Caki2 (cell line): ENCODE measurements at places on chromosomes 13 and 19. TPM values are rescaled to one million over a fixed set of nuclear protein-coding genes. Genes with fewer than 3 reads are reported as not detected.

GRCh38 chr19:23099966-23100365, 16.9 kb upstream of the ZNF730 start:
- no peak for DNase-seq

The ATXN8OS gene
- total RNA-seq, result not detected in 2 replicates

DNA sequence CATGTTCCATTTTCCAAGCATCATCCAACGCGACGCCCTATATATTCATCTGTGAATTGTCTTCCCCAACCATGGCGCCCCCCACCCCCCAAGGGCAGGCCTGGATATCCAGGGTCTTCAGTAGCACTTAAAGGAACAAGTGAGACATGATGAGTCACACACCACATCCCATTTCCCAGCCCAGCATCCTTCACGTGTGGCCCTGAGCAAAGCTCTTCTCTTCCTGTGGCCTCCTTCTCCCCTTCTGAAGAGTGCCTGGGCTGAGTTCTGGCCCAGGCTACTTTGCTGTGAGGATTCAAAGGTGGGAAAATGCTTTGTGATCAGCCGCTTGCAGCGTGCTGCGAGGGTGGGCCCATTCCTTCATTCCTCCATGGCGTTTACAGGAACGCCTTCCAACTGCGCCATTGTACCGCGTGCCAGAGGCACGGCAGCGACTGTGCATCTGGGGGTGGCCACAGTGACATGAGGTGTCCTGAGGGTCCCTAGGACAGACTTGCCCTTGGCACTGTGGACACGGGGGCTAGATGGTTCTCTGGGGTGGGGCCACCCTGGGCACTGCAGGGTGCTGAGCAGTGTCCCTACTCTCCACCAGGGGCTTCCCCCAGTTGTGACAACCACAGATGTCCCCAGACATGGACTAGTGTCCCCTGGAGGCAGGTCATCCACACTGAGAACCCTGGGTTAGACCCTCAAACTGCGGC, 11.7 kb downstream of the PLIN4 start:
- peak; percentile 30 for DNase-seq

GRCh38 chr19:5714816-5715215, 5.1 kb downstream of the LONP1 start:
- no peak for DNase-seq

DNA sequence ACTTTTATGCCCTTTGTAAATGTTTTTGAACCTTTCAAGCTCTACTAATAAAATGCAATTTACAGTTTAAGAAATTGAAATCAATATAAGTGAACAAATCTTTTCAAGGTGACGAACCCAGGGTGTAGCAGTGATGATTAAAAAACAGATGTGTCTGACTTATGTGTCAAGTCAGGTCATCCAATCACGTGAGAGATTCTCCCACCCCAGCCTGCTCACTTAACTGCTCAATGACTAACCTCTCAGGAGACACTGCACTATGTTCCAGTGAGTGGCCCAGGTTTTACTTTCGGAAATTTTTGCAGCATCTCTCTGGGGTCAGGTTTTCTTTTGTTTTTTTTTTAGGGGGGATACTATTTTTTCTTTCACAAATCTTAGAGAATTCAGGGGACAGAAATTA, 60.7 kb downstream of the ZNF429 start:
- peak; percentile 21 for DNase-seq

The C19orf85 gene
- not detected in 2 replicates for total RNA-seq

DNA sequence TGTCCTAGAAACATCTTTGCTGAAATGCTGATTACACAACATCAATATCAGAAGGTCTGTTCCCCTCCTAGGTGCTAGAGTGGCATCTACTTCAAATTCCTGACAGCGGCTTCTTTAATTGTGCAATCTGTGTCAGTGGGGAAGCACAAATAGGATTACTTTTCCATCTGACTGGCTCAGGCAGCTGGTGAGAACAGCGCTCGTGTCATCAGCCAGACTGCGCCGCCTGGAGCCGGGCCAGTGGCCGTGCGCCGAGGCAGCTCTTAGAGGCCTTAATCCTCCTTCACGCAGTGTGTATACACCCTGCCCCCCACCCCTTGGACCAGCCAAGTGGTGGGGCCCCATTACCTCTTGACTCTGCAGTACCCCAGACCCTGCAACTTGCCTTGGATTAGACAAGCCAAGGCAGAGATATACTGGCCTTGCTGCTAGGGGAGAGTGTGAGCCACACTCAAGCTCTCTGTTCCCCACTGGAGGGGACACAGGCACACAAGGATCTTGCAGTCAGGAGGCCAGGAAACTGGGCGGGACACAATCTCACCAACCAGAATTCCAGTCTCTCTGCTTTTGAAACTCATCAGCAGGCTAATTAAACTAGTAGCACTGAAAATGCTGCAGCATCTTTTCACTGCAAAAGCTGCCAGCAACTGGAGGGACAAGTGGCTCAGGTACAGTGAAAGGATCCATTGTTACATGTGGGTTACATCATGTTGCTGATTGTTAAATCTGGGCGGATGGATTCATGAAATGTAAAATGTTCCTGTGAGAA, 48.9 kb upstream of the EPHX3 start:
- DNase-seq, result peak; percentile 47

GRCh38 chr19:56076498-56076897, 44.6 kb downstream of the ZNF787 start:
- DNase-seq, result peak; percentile 31

- peak; percentile 1 for DNase-seq
These were observed 660.4 kb downstream of the SLITRK1 start for GRCh38 chr13:83221813-83222241.

DNA sequence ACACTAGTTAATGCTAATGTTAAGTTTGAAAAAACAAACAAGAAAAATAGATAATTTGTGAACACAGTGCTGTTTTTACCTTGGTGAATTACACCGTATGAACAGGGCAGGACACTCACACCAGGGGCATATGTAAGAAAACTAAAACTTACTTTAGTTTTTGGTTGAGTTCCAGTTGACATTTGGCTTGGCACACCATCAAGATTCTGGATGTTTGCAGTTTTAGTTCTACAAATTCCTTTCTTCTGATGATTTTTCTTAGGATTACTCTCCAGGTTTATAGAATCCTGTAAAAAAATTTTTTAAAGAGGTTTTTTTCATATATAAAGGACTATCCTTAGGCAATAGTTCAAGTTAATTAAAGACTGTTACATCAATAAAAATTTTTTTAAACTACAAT, 238.5 kb upstream of the STARD13 start:
- DNase-seq, result no peak
